ENCODE measurements at places on chromosomes 5 and 9.

- H3K4me3 ChIP-seq, result no peak overlapping the region
- H3K27ac ChIP-seq, result no peak overlapping the region
- no peaks in the 10 kb centered on the region for H3K4me1 ChIP-seq
- no peak for DNase-seq
Measured at GRCh38 chr9:123495731-123496130, 139.7 kb downstream of the CRB2 start.

DNA sequence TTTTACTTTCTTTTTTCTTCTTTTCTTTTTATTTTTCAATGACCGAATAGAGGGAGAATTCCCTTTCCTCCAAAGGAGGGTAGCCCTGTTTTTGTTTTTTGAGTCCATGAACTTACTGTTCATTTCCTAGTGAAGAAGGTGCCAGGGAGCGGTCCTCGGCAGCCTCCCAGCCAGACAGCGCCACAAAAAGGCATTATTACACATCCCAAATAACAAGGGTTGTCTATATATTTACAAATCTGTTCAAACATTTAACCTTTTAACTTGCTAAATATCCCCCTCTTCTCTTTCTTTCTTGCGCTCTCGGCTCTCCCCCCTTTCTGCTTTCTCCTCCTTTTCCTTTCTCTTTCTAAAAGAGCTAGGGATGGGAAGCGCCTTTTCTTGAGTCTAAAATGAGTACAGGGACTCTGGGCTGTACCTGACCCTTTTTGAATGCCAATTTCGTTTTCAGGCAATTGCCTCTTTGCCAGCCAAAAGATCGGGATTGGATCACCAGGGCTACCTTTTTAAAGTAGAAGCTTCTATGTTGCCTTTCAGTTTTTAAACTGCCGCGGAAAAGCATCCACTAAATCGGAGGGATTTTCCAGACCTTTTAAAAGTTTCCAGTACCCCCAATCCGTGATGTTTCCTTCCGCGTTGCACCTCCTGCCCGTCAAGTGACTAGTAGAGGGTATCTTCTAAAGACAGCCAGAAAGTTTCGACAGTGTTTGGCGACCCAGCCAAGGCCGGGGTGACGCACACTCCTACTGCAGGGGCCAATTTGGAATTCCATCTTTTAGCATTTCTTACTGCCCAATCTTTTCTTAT, 125.6 kb downstream of the TMEM161B start:
- no peak for DNase-seq
- peaks cover 95% of the 10 kb centered on the region for H3K27me3 ChIP-seq
- no peaks in the 10 kb centered on the region for H3K36me3 ChIP-seq
- H3K4me3 ChIP-seq, result no peak overlapping the region
- peaks cover 5% of the 10 kb centered on the region for H3K4me1 ChIP-seq

GRCh38 chr5:181108578-181109165, 22.3 kb downstream of the OR2V1 start:
- no peak overlapping the region for H3K27ac ChIP-seq
- no peaks in the 10 kb centered on the region for H3K36me3 ChIP-seq
- H3K4me3 ChIP-seq, result no peak overlapping the region

- no peak for DNase-seq
- no peaks in the 10 kb centered on the region for H3K27me3 ChIP-seq
- H3K4me1 ChIP-seq, result peaks cover 14% of the 10 kb centered on the region
Measured at GRCh38 chr9:18268381-18268780, 205.6 kb upstream of the ADAMTSL1 start.

GRCh38 chr9:8468045-8468637, 668.6 kb upstream of the DMAC1 start:
- H3K4me3 ChIP-seq, result no peak overlapping the region
- no peaks in the 10 kb centered on the region for H3K27me3 ChIP-seq
- DNase-seq, result no peak

DNA sequence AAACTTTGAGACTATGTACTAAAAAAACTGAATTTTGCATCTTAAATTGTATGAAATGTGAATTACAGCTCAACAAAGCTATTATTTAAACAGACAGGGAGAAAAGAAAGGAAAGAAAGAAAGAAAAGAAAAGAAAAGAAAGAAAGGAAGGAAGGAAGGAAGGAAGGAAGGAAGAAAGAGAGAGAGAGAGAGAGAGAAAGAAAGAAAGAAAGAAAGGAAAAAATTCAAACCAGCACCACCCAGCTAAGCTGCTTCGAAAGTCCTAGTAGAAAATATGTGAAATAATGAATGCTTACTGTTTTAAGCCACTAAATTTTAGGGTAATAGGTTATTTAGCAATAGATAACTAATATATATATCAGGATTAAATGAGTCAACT, 31.7 kb upstream of the CDK5RAP2 start:
- peaks cover 29% of the 10 kb centered on the region for H3K36me3 ChIP-seq
- no peak overlapping the region for H3K4me3 ChIP-seq
- H3K4me1 ChIP-seq, result peaks cover 42% of the 10 kb centered on the region
- H3K27ac ChIP-seq, result peak overlapping the region; percentile 87

DNA sequence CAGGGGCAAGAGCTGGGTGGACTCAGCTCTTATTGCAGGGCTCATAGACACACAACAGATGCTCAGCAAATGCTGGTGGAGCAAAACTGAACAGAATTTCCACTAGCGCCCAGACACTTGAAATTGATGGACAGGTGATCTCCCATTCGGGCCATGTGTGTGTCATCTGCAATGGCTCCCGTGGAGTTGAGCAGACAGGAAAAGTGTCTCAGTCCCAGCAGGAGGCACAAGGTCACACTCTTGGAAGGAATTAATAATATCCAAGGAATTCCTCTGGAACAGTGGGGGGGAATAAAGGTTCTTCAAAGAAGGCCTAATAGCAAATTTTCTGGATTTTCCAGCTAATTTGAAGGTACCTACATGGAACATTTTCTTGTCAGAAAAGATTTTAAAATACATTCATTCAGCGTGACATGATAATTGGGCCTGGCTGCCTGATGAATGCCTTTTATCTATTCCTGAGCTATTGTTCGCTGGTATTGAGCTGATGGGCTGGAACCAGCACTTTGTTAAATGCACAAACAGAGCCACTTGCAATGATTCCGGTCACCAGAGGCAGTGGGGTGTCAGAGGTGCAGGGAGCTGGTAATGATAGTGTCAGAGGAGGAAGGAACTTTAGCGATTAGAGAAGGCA, 31.5 kb upstream of the ALDH1B1 start:
- no peak overlapping the region for H3K27ac ChIP-seq
- H3K4me3 ChIP-seq, result no peak overlapping the region
- H3K27me3 ChIP-seq, result no peaks in the 10 kb centered on the region
- no peaks in the 10 kb centered on the region for H3K4me1 ChIP-seq
- no peaks in the 10 kb centered on the region for H3K36me3 ChIP-seq

GRCh38 chr9:36389590-36389989, 10.5 kb downstream of the RNF38 start:
- H3K27me3 ChIP-seq, result no peaks in the 10 kb centered on the region
- H3K36me3 ChIP-seq, result peaks cover 32% of the 10 kb centered on the region
- H3K4me3 ChIP-seq, result no peak overlapping the region
- no peak for DNase-seq
- no peak overlapping the region for H3K27ac ChIP-seq

- no peak for DNase-seq
- no peaks in the 10 kb centered on the region for H3K27me3 ChIP-seq
- no peaks in the 10 kb centered on the region for H3K4me1 ChIP-seq
- no peak overlapping the region for H3K4me3 ChIP-seq
- no peaks in the 10 kb centered on the region for H3K36me3 ChIP-seq
Measured at GRCh38 chr5:74493411-74493810, 147.1 kb downstream of the ENC1 start.

DNA sequence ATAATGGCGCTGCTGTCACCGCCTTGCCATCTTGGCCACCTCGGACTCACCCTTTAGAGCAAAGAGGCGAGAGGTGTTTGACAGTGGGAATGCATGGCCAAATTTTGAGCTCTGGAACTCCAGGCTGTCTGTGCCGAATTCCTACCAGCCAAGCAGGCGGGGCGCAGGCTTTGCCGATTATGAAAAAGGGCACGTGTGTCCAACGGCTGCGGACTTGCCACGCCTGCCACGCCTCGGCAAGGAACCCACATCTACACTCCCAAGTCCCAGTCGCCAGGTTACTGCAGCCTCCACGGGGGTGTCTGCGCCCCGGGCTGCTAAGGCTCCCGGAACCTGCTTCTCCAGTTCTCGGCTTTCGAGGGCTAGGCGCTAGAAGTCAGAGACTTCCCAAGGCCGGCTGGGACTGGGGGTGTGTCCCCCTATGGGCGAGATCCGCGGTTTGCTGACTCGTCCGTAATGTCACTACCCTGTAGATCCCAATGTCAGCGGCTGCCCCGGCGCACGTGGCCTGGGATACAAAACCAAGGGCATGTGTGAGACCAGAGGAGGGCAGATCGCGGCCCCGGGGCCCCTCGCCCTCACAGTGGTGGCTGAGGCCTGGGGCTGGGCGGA, 2.8 kb downstream of the NPR3 start:
- H3K27me3 ChIP-seq, result peaks cover 26% of the 10 kb centered on the region
- H3K36me3 ChIP-seq, result no peaks in the 10 kb centered on the region
- H3K4me3 ChIP-seq, result no peak overlapping the region
- no peaks in the 10 kb centered on the region for H3K4me1 ChIP-seq
- DNase-seq, result no peak

GRCh38 chr5:76555114-76555513, 68.1 kb downstream of the F2RL2 start:
- no peaks in the 10 kb centered on the region for H3K27me3 ChIP-seq
- H3K4me1 ChIP-seq, result no peaks in the 10 kb centered on the region
- H3K27ac ChIP-seq, result no peak overlapping the region
- no peak for DNase-seq
- no peak overlapping the region for H3K4me3 ChIP-seq

- DNase-seq, result no peak
- no peaks in the 10 kb centered on the region for H3K27me3 ChIP-seq
- H3K4me1 ChIP-seq, result no peaks in the 10 kb centered on the region
Measured at GRCh38 chr9:2764353-2764752, 47.0 kb downstream of the KCNV2 start.

DNA sequence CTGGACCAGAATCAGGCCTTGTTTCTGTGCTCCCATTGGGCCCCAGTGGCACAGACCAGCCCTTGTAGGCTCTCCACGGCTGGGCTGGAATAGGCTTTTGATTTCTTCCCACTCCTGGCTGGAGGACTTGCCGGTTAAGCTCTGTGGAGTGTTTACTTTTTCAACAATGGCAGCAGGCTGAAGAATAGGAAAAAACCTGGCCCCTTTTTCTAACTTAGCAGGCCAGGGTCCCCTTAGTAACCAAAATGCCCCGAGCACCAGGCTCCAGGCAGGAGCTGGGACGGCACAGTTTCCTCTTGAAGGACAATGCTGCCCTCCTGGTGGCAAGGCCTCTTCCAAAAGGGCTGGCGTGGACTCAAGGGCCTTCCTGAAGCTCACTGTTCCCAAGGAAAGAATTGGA, 230.3 kb downstream of the CRB2 start:
- no peak for DNase-seq
- no peaks in the 10 kb centered on the region for H3K4me1 ChIP-seq
- no peak overlapping the region for H3K4me3 ChIP-seq
- no peaks in the 10 kb centered on the region for H3K36me3 ChIP-seq
- no peak overlapping the region for H3K27ac ChIP-seq
- no peaks in the 10 kb centered on the region for H3K27me3 ChIP-seq

DNA sequence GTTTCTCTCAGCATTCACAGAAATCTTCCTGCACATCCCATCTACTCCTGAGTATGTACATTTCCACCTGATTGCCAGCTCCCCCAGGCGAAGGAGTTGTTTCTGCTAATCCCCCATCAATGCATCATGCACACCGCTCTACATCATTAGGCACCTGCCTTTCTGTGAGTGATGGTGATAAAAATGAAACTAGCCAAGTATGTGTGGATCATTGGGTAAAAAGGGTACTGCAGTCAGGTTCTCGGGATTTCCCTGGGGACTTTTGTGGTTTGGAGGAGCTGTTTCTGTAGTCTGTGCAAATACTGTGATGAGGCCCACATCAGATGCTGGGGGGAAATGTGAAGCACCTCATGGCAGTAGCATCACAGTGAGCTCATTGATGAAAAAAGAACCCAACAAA, 30.4 kb downstream of the CAMK4 start:
- no peak for DNase-seq
- H3K36me3 ChIP-seq, result no peaks in the 10 kb centered on the region
- H3K4me1 ChIP-seq, result peaks cover 3% of the 10 kb centered on the region
- H3K4me3 ChIP-seq, result no peak overlapping the region

DNA sequence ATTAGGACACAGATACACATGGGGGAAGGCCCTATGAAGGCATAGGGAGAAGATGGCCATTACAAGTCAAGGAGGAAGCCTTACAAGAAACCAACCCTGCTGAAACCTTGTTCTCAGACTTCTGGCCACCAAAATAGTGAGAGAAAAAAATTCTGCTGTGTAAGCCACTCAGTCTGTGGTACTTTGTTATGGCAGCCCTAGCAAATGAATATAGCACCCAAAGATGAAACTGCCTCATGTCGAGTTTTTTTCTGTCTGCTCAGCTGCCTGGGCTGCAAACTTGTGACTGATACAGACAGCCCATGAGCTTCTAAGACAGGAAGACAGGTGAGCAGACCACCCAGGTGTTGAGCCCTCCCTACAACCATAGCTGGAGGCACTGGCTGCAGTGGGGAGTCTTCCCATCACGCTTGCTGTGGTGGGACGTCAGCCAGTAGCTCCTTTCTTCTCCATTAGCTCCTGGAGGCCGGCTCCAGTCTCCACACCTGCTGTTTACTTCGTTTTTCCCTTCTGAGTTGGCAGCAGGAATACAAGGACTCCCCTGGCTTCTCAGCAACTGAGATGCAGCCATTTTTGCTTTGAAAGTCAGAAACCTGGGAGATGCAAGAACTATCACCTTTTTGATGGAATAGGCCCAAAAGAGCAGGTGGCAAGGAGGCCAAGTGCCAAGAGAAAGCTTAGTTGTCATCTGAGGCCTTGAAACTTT, 164.9 kb downstream of the SEMA6A start:
- H3K4me1 ChIP-seq, result no peaks in the 10 kb centered on the region
- DNase-seq, result no peak
- H3K4me3 ChIP-seq, result no peak overlapping the region
- H3K36me3 ChIP-seq, result no peaks in the 10 kb centered on the region

DNA sequence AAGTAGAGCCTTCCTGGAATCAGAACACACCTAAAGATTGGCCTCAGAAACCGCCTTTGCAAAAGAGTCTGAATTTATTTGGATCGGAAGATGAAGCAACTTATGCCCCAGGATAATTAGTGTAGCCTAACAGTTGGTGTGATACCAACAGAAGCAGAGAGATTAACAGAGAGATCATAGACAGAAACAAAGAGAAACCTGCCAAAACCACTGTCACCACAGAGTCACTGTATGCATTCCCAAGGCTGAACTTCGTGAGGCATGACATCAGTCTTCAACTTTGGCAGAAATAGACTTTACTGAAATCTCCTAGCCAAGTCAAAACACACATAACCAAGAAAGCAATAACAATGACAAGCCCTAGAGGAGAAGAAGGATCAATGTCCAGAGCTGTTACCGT, 361.8 kb downstream of the ELAVL2 start:
- no peak overlapping the region for H3K27ac ChIP-seq
- no peaks in the 10 kb centered on the region for H3K36me3 ChIP-seq
- DNase-seq, result no peak
- H3K4me3 ChIP-seq, result no peak overlapping the region
- no peaks in the 10 kb centered on the region for H3K4me1 ChIP-seq
